ENCODE measurements at places on chromosomes 2 and 18.

DNA sequence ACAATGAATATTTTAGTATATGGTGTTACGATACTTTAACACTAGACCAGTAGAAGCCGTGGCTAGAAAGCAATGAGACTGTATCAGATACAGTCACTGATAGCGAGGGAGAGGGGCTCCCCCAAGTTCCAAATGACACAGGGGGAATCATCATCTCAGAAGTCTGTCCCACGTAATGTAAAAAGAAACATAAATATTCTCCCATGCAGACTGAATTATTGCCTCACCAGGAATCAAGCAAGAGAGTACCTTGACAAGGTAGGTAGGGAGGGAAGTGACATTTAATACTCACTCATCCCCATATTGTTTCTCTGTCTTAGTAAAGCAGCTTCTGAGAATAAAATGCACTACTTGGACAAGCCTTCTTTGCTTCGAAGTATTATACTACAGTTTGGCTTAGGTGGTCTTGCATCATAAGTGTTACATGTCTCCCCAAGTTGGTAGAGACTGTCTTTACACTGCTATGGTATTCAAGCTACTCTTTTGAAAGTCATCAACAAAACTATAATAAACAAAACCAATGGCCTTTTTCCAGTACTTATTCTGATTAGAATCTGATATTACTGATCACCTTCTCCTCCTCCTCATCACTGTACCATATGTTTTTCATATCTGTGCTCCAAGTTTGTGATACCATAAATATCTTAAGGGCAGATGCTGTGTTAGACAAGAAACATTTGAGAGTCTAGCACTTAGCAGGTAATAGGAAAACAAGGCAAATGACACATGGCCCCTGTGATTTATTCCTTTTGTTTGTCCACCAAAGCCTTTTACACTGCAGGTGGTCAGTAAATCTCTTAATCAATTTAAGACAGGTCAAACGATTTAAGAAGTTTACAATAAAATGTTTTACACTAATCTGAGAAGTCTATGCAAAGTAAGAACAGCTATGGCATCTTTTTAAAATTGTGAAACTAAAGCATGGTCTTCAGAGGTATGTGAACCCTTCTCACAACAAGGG, 2.7 kb downstream of the LAPTM4A start:
- no peak for DNase-seq

DNA sequence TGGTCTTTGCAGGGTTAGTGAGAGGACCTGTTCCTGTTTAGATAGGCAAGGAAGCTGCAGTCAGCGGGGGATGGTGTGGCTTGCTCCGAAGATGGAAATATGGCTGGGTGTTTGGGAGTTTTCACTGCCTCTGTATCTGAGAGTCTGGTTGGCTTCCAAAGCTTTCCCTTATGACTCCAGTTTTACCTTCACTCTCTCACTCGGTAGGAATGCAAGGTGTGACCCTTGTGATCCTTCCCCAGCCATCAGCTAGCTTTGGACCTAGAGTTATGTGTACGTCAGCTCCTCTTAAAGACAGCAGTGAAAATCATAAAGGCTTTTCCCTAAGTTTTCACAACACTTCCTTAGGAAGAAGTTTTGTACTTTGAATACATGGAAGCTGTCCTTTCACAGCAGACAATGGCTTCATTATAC, 35.5 kb upstream of the TMEM87B start:
- no peak for DNase-seq

DNA sequence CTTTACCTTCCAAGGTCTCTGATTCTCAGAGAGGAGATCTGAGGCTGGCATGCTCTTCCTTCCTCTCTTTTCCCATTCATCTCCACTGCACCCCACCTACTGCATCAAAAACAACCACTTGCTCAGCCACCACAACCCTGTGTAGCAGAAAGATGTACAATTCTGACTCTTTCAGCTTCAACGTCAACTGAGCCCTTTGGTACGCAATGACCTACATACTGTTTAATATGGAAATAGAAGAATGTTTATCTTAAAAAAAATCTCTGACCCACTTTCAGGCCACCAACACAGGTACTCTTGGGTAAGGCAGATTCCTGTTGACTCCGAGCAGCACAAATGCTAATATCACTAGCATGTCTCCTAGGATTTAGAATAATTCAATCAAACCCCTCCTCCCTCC, 76.2 kb upstream of the AFF3 start:
- DNase-seq: no peak

DNA sequence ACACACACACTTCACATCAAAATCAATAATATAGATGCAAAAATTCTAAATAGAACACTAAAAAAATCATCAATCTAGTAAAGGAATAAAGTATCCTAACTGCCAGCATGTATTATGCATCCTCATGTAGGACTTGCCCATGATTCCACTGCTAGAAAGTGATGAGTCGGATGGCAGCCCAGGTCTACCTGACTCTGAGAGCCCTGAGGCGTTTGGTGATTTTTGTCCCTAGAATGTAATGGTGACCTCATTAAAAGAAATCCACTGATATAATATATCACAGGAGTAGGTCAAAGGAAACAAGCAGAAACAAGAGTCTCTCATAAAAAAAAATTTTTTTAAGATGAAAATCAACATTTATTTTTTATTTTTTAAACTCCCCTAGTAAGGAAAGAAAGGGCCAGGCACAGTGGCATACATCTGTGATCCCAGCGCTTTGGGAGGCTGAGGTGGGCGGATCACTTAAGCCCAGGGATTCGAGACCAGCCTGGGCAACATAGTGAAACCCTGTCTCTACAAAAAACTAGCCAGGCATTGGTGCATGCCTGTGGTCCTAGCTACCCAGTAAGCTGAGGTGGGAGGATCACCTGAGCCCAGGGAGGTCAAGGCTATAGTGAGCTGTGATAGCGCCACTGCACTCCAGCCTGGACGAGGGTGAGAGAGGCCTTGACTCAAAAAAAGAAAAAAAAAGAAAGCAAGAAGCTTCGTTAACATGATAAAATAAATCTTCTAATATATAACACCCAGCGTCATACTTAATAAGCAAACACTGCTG, 24.4 kb upstream of the ACTG2 start:
- no peak for DNase-seq

GRCh38 chr2:138440759-138441158, 60.8 kb upstream of the SPOPL start:
- DNase-seq: no peak

DNA sequence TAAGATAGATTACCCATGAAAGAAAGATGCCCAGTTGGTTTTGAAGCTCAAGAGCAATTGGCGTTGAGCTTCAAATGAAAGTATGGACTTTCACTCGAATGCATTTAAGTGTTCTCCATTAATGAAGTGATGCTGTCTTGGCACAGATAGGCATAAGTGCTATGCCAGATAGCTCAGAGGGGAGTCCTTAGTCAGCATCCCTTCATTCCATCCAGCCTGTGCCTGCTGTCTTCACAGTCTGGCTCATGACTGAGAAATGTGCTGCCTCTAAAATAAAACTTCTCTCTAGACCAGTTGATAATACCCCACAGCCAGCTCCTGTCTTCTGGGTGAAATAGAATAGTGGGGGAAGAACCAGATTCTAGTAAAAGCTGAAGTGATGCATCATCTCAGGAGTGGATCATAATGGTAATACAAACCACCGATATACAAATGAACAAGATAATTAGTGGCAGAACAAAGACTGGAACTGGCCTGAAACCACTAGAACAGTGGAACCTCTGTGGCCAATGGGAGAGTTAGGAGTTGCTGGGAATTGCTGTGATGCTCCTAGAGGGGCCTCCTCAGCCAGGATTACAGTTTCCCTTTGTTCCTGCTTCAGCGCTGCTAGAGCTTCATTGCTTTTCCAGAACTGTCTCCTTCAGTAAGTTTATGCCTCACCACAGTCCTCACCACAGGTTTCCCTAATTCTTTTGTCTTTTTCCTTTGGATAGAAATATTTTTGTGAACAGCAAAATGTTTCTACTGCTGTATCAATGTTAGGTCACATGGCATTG, 359.3 kb downstream of the KIAA1328 start:
- DNase-seq: no peak

DNA sequence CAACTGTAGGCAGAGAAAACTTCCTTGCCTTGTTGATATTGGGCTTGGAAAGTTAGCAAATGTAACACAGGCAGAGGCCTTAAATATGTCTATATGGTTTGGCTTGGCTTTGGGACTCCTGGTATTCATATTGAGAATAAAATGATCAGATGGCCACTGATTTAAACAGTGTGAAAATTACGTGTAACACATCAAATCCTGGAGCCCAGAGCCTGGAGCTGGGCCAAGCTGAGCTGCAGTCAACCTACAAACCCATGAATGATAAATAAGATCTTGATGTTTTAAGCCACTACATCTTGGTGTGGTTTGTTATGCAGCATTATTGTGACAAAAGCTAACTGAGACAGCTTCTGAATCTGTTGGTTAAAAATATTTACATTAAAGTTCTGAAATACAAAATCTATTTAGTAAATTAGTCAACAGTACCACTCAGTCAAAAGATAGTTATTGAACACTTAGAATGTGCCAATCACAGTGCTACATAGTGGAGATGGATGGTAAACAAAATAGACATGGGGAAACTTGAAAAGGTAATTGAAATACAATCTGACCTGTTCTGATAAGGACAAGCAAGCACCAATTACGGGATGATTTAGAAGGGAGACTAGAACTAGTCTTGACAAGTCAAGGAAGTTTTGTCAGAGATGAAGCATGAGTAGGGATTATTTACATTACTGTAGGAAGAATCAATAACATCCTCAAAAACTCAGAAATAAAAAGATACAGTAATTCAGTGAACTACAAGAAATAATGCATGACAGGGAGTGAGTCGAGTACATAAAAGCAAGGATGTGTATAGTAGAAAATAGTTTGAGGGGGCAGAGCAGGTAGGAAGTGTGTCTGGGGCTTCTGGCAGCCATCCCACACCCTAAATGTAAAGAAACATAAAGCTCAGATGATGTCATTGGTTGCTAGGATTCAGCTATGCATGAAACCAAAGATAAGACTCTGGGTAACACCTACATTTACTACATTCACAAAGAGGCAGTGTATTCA, 157.7 kb downstream of the HNMT start:
- no peak for DNase-seq

- no peak for DNase-seq
Measured at GRCh38 chr2:224596289-224596688, 11.1 kb upstream of the CUL3 start.

DNA sequence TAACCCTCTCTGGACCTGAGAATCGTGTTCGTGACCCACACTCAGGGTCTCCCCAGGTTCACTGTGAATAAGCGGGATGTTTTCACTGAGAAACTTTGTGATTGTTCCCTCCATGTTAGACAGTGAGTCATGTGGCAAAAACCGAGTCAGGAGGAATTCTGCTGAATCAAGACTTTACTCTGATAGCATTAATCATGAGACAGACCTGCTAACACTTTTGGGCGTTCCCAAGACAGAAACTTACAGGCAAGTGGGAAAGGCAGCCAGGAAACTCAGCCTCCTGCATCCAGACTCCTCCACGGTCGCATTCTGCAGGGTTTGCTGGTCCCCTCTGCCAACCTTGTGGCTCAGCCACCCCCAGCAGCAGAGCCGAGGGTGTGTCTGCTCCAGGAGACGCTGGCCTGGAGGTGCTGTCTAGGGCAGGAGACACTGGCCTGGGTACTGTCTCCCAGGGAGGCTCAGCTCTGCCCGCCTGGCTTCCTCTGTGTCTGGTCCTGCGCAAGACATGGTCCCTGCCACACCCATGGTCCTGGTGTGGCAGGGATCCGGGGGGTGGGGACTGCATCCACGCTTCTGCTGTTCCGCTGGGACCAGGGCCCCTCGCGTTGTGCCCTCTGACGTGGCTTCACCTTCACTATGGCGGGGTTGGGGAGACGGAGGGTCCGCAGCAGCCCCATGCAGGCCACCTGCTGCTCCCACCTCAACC, 177.4 kb downstream of the TWIST2 start:
- no peak for DNase-seq

GRCh38 chr2:46041434-46041833, 255.8 kb upstream of the EPAS1 start:
- no peak for DNase-seq

DNA sequence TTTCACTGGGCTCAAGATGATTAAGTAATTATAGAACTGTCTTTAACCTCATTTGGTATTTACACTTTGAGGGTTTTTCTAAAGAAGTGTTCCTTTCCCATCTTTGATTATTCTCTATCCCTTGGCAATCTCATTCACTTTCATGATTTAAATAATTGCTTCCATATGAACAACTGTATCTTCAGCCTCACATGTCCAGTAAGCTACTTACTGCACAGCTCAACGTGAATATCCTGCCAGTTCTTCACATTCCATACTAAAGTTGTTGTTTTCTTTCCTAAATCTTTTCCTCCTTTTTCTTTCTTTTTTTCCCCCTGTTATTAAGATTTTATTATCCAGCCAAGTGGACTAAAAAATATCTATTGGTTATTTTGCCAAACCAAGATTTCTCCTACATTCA, 37.7 kb downstream of the ZC3H15 start:
- DNase-seq: no peak

DNA sequence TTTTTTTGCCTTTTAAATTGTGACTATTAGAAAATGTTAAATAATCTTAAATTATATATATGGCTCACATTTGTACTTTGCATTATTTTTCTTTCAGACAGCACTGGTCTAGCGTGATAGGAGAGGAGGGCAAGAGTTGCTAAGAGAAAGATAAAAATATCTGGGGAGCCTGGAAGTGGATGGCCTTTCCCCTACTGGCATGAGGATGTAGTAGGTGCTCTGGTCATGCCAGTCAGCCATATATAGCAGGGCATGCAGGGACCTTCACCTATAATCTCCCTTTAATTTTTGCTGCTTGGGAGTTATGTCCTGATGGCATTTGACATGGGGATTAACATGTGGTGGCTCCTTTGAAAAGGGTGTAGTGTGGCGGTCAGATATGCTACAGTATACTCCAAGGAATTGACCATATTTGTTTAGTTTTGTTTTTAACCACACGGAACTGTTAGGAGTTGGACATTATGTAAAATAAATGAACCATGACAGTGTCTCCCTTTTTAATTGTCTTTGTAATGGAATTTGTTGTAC, 144.7 kb downstream of the BABAM2 start:
- no peak for DNase-seq

GRCh38 chr18:2845172-2845571, 1.6 kb upstream of the EMILIN2 start:
- DNase-seq: no peak

DNA sequence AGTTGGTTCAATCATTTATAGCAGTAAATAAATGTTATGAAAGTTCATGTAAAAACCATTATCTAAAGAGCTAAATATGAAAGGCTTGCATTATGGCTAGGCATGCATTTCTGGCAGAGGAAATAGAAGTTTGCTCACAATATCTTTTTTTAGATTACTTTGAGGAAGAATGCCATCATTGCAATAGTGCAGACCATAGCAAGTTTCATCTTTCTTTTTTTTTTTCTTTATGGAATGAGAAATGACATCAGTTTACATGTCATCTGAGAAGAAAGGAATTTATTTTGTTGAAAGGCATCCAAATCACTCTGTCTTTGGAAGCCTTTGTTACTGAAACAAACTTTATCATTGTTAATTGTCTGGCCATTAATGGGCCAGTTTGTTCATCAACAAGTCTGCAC, 74.5 kb upstream of the NCKAP5 start:
- no peak for DNase-seq

DNA sequence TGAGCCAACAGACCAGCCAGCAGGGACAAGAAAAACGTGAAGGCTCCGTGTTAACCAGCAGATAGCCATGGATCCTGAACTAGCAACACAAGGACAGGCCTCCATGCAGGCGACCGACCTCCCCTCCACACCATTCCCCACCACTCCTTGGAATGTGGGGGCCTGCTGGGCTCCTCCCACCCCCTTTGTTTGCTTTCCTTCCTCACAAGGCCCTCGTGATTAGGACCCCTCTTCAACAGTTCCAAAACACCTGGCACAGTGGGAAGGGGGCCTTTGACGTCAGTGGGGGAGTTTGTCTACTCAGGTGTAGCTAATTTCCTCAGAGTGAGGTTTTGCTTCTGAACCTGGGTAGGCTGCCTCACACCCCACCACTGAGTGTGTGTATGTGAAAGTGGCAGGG, 37.8 kb downstream of the SLC14A2 start:
- DNase-seq: no peak
